Progenitor cell of endocrine pancreas (in vitro differentiated cells): ENCODE measurements at places on chromosomes 16 and 17. TPM values are rescaled to one million over a fixed set of nuclear protein-coding genes. Genes with fewer than 3 reads are reported as not detected.

- peaks cover 6% of the 10 kb centered on the region for H3K27me3 ChIP-seq
- peaks cover 5% of the 10 kb centered on the region for H3K4me1 ChIP-seq
- no peak for DNase-seq
- H3K4me3 ChIP-seq: no peak overlapping the region
- no peaks in the 10 kb centered on the region for H3K36me3 ChIP-seq
- no peak overlapping the region for H3K27ac ChIP-seq
Observed at GRCh38 chr16:47072158-47072557, 71.6 kb downstream of the NETO2 start.

- H3K27ac ChIP-seq: peak overlapping the region; percentile 100
- no peaks in the 10 kb centered on the region for H3K36me3 ChIP-seq
- no peaks in the 10 kb centered on the region for H3K27me3 ChIP-seq
- peaks cover 47% of the 10 kb centered on the region for H3K4me1 ChIP-seq
- peak overlapping the region; percentile 48 for H3K4me3 ChIP-seq
- DNase-seq: peak; percentile 71
Observed at GRCh38 chr17:2396568-2397246, 4.2 kb downstream of the MNT start.

- peak overlapping the region; percentile 85 for H3K4me3 ChIP-seq
- H3K27me3 ChIP-seq: no peaks in the 10 kb centered on the region
- H3K36me3 ChIP-seq: peaks cover 8% of the 10 kb centered on the region
- H3K27ac ChIP-seq: peak overlapping the region; percentile 92
Observed at GRCh38 chr17:4949321-4950074, 1.2 kb upstream of the PFN1 start.

GRCh38 chr17:16155536-16155935, 59.8 kb downstream of the NCOR1 start:
- H3K4me3 ChIP-seq: no peak overlapping the region
- no peaks in the 10 kb centered on the region for H3K27me3 ChIP-seq
- H3K27ac ChIP-seq: no peak overlapping the region
- H3K36me3 ChIP-seq: peaks cover 29% of the 10 kb centered on the region

EDC4 gene
- 96.8 and 110 TPM in 2 replicates for total RNA-seq

SLC25A19 gene
- total RNA-seq: 14.1 and 18.4 TPM in 2 replicates

DNA sequence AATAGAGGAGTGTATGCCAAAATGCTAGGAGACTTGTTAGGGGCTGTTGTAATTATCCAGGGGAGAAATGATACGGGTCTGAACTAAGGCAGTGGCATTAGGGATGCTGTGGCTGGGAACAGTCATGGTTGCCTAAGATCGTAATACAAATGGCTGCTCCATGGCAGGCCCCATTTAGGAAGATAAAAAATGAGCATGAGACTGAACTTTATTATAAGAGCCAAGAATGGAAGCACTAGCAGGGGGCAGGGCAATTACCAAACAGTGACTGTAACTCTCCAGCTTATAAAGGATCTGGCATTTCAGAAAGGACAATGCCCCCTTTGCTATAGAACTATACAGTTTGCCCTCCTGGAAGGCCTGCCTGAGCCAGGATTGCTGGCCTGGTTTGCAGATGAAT, 503.3 kb upstream of the CDH5 start:
- no peaks in the 10 kb centered on the region for H3K4me1 ChIP-seq
- no peak for DNase-seq
- H3K4me3 ChIP-seq: no peak overlapping the region
- H3K27me3 ChIP-seq: peaks cover 9% of the 10 kb centered on the region
- H3K27ac ChIP-seq: no peak overlapping the region

DNA sequence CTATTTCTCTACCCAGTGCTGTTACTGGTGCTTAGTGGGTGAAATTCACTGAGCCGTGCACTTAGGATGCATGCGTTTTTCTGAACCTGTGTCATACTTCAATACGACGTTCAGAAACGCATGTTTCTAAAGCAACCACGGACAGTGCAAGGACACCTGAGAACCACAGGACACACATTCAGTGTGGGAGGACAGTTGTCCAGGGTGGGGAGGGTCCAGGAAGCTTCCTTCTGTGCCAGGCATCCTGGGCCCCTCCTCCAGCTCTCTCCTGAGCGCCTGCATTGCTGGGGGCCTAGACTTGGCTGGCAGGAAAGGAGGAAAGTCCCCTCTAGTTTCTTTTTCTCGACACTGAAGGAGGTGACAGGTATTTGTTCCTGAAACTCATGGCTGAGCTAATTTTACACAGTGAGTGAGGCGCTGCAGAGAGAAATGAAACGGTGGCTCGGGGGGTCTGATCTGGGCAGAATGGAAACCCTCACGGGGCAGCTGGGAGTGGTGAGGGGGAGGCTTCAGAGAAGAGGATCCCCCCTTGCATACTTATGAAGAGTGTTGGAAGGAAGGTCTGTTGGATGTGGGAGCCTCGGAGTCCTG, 89.9 kb downstream of the IRF8 start:
- peaks cover 7% of the 10 kb centered on the region for H3K4me1 ChIP-seq
- H3K27me3 ChIP-seq: peaks cover 61% of the 10 kb centered on the region
- DNase-seq: no peak

GRCh38 chr16:80631581-80631980, 90.8 kb downstream of the DYNLRB2 start:
- H3K4me3 ChIP-seq: no peak overlapping the region
- H3K36me3 ChIP-seq: peaks cover 18% of the 10 kb centered on the region
- DNase-seq: no peak
